ENCODE measurements at places on chromosomes 1 and 21.

DNA sequence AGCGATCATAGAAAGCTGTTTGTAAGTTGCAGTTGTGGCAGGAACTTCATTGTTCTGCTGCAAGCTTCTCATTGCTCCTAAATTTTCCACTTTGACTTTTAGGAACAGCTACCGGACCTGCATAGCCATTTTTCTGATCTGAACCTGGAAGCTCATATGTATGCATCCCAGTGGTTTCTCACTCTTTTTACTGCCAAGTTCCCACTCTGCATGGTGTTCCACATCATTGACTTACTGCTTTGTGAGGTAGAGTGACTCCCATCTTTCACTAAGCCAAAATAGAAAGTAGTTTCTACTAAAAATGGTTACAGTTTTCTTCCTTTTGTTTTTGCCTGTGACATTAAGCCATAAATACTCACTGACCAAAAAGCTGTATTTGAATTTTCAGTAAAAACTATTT is 254.2 kb downstream of the GPR52 start:
- no peak for DNase-seq

GRCh38 chr1:20348326-20348915 is 57.7 kb downstream of the VWA5B1 start:
- DNase-seq: no peak

GRCh38 chr1:173505391-173505790 is 28.3 kb downstream of the PRDX6 start:
- DNase-seq: no peak

DNA sequence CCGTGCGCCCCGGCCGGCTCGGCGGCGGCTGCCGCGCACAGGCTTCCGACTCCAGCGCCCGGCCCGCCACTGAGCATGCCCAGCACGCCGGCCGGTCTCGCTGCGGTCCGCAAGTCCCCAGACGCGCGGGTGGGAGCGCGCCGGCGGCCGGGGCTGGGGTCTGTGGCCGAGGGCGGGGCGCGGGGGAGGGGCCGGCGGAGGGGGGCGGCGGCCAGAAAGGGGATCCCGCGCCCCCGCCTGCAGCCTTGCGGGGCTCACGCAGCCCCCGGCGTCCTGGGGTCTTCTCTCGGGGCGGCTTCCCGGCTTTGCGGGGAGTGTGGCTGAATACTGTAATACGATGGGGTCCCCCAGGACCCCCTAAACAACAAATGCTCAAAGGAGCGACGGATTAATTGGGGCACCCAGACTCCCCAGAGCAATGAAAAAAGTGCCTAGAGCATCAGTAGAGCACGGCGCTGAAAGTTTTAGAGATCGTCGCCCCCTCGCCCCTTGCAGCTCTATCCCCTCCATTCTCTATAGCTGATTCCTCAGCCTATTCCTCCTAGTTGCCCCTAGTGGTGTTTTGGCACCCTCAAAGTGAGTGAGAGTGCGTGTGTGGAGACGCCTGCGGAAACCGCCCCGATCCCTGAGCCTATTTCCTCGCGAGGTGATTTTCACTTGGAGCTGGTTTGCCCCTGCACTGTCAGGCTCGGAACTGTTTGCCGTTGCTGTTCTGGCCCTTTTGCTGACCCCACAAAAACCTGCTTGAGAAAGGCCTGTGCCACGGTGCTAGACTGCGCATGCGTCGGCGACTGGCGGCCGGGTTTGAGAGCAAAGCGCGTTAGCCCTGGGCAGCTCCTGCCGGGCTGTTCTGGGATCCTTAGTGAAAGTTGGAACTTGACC is at the start of gene VAV3:
VAV3 (minus strand) TSS at position 71 of the 882 bp plus-strand sequence. CDS start 311 bp downstream, outside the sequence.
- DNase-seq: no peak

DNA sequence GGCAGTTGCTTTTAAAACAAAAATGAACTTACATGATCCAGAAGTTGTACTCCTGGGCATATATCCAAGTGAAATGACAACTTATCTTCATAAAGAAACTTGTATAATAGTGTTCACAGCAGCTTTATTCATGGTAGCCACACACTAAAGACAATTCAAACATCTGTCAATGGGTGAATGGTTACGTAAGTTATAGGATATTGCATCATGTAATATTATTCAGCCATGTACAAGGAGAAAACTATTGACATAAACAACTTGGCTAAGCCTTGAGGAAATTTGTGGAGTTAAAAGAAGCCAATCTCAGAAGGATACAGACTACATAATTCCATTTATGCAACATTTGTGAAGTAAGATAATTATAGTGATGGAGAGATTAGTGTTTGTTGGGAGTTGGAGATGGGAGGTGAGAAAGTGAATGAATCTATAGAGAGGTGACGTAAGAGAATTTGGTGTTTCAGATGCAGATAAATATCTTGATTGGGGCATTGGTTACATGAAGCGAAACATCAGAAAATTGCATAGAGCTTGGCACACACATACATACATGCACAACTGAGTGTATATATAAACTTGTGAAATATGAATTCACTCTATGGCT is 49.9 kb upstream of the GRIK1 start:
- DNase-seq: no peak

- no peak for DNase-seq
Measured at GRCh38 chr1:198326915-198327314, 170.1 kb downstream of the NEK7 start.

DNA sequence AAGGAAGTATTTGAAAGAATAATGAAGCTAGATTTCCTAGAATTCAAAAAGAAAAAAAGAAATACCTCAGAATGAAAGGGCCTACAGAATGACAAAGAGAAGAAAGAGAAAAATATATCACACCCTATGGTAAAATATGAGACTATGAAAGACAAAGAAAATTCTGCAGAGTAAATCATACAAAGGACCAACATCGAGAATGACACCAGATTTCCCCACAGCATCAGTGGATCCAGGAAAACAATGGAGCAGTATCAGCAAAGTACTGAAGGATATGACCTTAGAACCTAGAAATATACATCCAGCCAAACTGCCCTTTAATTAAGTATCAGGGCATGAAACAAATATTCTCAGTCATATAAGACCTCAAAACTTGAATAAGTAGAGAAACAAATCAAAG is 21.2 kb upstream of the IFNAR2 start:
- DNase-seq: no peak

DNA sequence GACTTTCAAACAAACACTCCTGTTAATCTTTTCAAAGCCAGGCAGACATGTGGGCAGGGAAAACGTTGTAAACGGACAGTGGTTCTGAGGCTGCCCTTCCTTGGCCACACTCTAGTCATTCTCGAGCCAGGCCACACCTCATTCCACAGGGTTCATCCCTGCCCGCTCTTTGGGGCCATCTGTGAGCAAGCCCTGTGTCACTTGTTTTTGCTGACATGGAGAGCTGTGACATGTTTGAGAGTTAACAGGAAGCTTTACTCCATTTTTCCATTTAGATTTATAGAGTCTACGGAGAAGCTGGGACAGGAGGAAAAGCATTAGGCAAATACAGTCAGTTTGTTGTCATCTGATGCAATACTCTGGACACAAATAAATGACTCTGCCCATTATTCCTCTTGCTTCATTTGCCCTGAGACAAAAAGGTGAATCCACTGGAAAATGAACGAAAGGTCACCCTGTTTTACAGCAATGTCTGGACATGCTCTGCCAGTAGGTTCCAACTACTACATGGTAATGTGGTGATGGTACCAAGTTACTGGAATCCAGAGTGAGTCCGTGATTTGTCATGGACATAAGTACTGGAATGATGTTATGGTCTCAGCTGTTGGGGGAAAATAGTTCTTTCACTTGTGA is 126.9 kb downstream of the CLIC6 start:
- no peak for DNase-seq

GRCh38 chr1:151311589-151312331 is 15.5 kb downstream of the PI4KB start:
- peak; percentile 96 for DNase-seq

DNA sequence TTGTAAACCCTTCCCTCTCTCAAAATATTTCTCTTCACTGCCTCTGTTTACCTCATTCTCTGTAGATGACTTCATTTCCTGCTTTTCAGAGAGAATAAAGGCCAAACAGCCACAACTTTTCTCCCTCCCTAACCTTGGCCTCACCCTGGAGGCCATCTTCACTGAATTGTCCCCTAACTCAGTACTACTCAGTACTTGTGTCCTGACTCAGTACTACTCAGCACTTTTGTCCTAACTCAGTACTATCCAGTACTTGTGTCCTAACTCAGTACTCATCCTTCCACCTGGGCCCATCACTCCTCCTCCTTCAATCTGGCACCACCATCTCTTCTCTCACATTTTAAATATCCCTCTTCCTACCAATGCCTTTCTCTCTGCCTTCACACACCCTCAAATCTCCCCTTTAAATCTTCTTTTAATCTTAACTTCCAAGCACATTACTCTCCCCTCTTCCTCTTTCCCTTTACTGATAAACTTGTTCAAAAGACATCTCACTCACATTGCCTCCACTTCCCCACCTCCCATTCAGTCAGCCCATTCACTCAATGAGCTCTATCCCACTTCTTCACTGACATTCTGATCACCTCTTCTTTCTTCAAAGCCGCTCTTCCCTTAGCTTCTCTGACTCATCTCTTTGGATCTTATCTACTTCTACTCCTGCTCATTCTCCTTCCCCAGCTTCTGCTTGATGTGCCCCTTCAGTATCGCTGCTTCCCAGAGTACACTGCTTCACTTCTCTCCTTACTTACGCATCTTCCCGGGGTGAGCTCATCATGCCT is 121.4 kb downstream of the RNF220 start:
- no peak for DNase-seq

DNA sequence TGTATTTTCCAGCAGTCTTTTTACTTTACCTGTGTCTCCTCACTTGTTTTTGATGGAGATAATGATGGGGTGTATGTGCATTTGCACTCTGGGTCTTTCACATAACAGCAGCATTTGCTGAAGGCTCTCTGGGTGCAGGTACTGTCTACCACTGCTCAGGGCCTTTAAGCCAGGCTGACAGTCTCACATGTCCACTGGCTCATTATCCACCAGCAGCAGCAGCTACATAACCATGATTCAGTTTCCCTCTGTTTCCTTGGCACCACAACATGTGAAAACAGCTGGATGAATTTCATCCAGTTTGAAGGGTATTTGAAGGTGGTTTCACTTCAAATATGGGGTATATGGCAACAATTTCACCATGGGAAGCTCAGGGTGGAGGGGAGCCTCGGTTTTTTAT is 41.2 kb upstream of the ROR1 start:
- DNase-seq: no peak

GRCh38 chr21:41598561-41599431 is 90.8 kb upstream of the TMPRSS2 start:
- DNase-seq: no peak

GRCh38 chr1:179575497-179576314 is at the start of gene NPHS2:
Gene NPHS2, minus strand, starts transcription at chr1:179575948. Its CDS starts 84 bp downstream, at chr1:179575864.
- no peak for DNase-seq

DNA sequence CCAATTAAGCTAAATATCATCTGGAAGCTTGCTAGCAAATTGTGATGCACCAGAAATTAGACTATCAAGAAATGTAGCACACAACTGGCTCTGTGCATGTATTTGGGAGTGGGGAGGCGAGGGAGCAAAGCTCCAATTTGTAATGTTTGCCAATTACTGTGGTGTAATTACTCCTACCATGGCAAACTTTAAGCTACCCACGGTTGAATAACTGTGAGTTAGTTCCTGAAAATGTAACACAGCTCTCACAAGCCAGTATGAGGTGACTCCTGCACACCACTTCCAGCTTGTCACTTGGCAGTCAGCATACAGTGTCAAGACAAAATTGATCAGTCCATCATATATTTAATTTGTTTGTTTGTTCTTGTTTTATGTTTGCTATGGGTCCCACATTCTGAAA is 141.2 kb downstream of the TM2D1 start:
- no peak for DNase-seq

GRCh38 chr1:85359874-85360721 is 83.7 kb upstream of the BCL10 start:
- DNase-seq: no peak

DNA sequence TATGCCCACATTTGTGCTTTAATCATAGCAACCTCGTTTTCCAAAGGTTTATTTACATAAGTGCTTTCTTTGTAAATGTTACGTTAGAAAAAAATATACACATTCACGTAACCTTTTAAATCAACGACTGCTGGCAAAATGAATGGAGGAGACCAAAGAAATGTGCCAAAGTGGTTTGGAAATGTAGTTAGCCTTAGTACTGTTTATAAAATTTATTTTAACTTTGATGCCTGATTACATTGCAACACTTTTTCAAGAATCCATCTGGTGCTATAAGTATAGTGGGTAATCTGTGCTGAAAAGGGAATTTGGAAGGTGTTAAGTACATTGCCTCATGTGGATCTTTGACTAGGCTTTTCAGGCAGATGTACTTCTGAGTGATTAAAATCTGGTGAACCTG is 108.9 kb downstream of the IFI44 start:
- DNase-seq: no peak

DNA sequence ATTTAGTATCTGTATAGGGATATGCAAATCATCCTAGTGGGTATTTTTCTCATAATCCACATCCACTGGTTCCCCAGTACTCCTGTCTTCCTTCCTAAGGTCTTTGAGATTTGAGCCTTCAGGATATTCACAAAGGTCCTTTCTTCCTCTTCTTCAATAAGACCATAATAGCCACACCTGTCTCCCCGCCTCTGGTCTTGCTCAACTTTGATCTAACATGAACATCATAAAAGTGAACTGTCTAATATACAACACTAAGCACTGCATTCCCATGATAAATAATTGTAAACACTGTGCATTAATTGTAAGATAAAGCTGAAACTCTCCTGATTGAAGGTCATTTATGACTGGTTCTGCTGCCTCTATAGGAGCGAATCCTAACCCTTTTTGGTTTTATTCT is 184.6 kb downstream of the DENND1B start:
- no peak for DNase-seq

DNA sequence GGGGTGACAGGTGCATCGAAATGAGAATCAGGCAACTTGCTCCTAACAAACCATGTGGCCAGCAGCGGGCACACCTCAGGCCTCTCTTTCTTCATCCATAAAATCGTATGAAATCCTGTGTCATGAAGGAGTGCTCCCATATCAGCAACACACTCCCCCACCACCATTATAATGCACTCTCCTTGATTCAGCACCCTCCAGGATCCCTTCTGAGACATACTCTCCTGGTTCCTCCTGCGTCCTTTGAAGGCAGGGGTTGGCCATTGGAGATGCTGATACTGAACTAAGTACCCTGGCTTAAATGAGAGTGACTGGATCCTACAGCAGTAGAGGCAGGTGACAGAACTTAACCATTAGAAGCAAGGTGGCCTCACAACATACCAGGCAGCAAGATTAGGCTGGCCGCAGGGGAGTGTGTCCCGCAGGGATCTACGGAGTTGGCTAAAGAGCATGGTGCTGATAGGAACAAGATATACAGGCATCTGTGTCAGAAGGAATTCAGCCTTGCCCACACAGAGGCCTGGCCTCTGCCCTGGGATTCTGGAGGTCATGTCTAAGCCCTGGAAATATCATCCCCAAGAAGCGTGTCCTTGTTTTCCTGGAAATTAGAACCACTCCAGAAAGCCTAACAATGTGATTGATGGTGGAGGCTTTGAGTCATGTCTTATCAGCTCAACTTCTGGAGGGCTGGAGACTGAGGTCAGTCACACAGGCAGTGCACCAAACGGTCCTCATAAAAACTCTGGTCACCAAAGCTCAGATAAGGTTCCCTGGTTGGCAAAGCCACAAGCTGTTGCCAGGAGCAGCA is 16.8 kb downstream of the S100A7A start:
- no peak for DNase-seq

GRCh38 chr1:5424802-5425703 is 567.2 kb downstream of the NPHP4 start:
- no peak for DNase-seq
